ENCODE measurements at places on chromosomes 16 and 17.

- DNase-seq = no peak
Measured at GRCh38 chr16:23282568-23282967, 19.5 kb upstream of the SCNN1B start.

DNA sequence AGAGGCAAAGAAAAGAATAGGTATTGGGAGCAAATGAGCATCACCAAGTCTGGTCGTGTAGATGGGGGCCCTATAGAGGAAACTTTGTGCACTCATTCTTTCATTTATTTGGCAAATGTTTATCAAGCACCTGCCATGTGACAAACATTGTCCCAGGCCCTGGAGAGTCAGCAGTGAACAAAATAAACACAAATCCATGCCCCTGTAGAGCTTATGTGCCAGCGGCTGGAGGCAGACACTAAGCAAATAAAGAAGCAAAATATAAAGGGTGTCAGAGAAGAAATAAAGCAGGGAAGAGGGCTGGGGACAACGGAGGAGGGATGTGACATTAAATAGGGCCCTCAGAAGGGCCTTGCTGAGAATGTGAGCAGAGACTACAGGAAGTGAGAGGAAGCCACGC, 45.5 kb downstream of the KATNIP start:
- DNase-seq = no peak

DNA sequence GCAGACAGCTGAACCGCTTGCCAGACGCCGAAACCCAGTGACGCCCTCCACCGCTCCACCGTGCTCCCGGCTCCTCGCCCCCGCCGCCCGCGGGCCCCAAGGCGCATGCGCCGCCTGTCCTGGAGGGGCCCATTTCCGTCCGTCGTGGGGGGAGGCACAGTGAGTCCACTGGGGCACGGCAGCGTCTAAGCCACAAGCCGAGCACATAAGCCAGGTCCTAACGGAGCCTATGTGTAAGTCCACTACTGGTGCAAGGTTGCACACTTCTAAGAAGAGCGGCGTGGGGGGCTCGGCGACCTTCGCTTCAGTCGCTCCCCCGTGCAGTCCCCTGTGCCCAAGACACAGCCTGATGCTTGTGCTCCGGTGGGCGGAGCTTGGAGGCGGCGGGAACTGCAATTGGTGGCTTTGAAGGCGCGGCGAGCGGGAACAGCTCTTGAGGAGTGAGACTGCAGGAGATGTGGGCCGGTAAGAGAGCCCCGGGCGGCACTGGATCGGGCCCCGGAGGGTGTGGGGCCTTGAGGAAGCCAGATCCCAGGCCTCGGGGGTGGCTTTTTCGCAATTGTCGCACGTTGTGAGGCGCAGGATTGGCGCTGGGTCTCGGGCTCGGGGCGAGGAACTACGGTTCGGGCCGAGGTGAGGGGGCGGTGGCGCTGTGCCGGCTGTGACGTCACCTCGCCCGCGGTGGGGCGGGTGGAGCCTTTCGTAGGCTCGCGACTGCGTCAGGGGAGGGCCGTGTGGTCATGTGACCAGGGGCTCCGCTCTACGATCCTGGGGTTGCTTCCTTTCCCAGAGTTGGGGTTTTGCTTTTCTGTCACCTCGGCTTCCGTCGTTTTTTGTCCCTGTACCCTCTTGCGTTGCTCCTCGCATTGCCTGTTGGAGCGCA, at the start of the genes CENPN and CMC2:
TSS of gene CENPN (plus strand) at position 402 of the 883 bp plus-strand sequence. CDS start 4,726 bp downstream, outside the sequence.
TSS of gene CMC2 (minus strand) at position 73 of the 883 bp plus-strand sequence. CDS start 9,491 bp downstream, outside the sequence.
- DNase-seq = peak; percentile 95

GRCh38 chr17:65598746-65599145, 37.3 kb upstream of the AXIN2 start:
- DNase-seq = no peak

DNA sequence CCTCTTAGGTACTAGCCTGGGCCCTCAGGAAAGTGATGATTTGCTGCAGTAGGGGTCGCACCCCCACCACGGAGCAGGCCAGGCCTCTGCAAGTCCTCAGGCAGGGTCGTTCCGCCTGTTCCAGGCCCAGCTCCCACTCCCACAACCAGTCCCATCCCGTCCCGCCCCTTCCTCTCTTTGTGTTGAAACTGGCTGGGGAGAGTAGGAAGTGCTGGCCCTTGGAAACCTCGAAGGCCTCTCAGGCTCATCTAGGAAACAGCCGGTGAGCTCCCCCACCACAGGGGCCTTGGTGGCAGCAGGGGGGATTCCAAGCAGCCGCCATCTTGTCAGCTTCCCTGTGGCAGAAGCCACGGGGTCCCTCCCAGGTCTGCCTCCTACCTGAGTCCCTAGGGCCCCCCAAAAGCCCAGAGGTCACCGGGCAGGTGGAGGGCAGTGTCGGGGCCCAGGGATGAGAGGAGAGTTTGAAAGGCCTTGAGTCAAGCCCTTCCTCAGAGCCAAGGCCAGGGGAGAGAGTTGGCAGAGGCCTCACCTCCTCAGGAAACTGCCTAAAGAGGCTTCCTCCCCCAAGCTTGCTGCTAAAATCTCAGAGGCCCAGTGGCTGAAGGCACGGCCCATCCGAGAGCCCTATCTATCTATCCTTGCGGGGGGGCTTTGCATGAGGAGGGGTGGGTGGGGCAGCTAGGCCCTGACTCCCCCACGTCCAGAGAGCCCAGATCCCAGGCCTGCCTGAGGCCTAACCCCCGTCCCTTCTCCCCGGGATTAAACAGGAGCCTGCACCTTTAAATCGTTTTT, 22.2 kb downstream of the MMP15 start:
- no peak for DNase-seq

DNA sequence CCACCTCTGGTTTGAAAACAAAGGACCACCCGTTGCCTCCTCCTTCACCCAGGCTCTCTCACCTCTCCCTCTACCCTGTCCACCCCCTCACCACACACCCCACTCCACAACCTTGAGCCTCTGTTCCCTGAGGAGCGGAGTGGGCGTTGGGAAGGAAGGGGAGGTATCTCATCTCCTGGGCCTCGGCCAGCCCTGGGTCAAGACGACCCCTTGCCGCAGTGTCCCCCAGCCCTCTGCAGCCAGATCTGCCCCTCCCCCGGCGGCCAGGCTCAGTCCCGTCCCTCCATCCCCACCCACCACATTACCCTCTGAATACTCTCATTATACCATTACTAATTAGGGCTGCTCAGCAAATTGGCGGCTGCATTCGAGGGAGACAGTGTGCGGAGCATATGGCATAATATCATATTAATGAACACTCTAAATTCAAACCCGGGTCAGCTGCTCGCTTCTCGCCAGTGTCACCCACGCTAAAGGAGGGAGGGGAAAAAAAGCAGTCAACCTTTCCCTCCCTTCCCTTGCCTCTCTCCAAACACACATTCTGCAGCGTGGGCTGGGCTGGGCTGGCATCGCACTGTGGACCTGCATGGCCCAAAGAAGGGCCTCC, 123.2 kb upstream of the LHX1 start:
- no peak for DNase-seq

DNA sequence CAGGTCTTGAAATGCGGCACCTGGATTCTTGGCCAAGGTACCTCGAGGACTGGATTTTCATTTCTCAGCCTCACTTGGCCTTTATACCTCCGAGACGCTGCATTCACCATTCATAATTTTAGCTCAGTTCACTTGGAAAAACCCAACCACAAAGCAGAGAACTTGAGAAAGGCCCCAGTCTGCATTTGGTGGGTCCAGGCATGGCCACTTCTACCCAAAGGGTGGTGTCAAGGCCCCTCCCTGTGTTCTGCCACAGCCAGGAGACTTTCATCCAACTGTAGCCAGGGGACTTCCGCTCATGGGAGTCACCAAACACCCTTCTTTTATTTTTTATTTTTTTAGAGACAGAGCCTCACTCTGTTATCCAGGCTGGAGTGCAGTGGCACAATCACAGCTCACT, 14.7 kb upstream of the TVP23A start:
- no peak for DNase-seq

GRCh38 chr16:14325502-14326401, 254.6 kb downstream of the MRTFB start:
- no peak for DNase-seq

DNA sequence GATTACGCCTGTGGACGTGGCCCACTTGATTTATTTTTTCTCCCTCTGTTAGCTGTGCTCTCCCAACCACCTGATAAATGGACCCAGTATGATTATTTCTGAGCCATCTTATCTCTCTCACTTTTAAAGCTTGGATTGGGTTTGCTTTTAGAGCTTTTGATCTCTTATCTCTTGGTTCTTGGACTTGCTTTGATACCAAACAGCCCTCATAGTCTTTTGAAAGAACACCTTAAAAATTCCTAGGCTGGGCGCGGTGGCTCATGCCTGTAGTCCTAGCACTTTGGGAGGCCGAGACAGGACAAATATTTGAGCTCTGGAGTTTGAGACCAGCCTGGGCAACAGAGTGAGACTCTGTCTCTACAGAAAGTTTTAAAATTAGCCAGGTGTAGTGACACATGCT, 25.8 kb downstream of the SMTNL2 start:
- DNase-seq = no peak

GRCh38 chr17:66652840-66653507, 181.9 kb upstream of the CACNG5 start:
- DNase-seq = no peak

DNA sequence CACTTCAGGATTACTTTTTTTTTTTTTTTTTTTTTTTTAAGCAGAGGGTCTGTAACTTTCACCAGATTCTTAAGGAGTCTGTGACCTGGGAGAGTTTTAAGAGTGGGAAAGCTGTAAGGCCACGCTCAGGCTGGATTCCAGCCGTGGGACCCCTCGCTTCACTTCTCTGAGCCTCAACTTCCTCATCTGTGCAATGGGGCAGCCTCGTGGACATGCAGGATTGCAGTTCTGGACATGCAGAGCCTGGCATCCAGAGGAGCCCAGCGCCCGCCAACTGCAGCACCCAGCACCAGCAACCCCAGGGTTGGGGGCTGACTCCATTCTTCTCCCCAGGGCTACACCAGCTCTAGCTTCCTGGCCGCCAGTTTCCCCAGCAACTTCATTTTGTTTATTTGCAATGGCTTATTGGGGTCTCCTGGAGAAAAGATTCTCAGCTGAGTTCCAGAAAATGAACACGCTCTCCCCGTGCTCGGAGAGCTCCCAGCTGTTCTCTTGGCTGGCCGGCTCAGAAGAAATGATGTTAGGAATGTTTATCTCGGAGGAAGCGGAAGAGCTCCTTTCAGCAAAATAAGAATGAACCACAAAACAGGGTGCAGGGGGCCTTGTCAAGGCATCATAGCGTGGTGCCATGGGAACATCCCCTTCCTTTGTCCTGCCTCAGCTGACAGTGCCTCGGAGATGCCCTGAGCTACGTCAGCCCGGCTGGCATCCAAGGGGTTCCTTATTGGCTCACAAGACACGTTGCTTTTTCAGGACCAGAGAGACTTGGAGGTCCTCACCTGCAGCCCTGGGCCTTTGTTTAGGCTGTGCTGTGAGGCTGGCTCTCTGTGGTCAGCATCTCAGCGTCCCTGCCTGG, 22.9 kb upstream of the ZCCHC14 start:
- no peak for DNase-seq

DNA sequence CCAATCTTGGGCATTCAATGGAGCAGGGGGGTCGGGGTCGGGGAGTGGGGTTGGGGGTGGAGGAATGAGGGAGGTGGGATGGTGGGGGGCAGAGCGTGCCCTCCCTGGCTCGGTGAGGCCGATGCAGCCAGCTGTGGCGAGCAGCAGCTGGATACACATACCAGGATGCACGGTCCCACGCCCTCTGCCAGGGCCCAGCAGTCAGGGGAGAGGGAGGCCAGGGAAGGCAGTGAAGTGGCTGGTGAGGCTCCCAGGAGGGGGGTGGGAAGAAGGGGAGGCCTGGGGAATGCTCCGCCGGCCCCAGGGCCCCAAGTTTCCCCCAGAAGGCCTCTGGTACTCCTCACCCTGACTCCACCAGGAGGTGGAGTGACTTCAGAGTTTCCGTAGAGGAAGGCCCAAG, 77.6 kb upstream of the LHX1 start:
- no peak for DNase-seq

Measured in activated T-helper 9 cell treated with anti-CD3 and anti-CD28 coated beads, Interleukin-2, amount 50 U/mL, for 16 hours (primary cell).